ENCODE measurements at places on chromosomes 12 and 14.

DNA sequence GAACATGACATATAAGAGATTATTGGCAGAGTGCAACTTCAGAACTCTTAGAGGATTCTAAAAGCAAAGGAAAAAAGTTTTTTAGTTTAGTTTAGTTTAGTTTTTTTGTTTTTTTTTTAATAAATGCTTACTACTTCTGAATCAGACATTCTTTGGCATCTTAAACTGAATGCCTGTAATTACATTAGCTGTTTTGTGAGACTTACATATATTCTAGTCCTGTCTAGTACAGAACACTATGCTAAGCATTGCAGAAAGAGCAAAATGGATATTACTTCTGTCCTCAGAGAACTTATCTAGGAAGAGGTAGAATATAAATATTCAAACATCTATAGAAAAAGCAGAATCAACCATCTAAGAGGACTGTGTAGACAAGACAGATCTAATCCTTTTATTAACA lies 133.2 kb downstream of the RAD51B start:
- DNase-seq, result no peak

- DNase-seq, result no peak
These were observed 177.6 kb downstream of the ACSS3 start for GRCh38 chr12:81255456-81255855.

GRCh38 chr12:104579718-104580495 lies 123.2 kb downstream of the CHST11 start:
- DNase-seq, result no peak

- no peak for DNase-seq
These were observed 164.9 kb downstream of the CCDC91 start for GRCh38 chr12:28355161-28355560.

GRCh38 chr12:7857971-7858370 lies 14.7 kb downstream of the SLC2A14 start:
- DNase-seq, result no peak

GRCh38 chr12:2891240-2892053 lies 756 bp downstream of the TULP3 start:
- peak; percentile 54 for DNase-seq

DNA sequence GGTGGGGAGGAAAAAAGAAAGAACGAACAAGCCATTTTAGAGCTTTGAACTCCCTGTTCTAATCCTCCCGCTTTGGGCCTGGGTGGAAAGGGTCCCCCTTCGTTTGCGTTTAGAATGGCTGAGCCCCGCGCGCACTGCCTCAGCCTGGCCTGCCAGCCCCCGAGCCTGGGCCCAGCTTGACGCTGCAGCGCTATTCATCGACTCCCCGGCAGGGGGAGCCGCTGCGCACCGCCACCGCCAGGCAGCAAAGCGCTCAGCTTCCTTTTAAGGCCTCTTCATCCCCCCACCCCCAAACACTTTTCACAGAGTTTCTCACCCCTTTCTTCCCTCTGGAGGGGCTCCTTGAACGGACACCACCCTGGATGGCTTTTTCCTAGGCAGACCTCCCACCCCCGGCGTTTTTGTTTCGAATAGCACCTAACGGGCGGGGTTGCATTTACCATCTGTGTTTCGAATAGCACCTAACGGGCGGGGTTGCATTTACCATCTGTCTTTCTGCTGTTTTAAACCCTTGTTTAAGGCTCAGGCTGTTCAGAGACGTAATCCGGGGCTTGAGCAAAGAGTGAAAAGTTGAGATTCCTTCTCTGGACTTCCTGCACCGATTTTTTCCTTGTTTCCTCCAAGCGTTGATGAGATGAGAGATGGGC lies 56.4 kb upstream of the PIWIL1 start:
- DNase-seq, result no peak

GRCh38 chr12:14981049-14981448 lies 8.2 kb downstream of the PDE6H start:
- DNase-seq, result no peak

DNA sequence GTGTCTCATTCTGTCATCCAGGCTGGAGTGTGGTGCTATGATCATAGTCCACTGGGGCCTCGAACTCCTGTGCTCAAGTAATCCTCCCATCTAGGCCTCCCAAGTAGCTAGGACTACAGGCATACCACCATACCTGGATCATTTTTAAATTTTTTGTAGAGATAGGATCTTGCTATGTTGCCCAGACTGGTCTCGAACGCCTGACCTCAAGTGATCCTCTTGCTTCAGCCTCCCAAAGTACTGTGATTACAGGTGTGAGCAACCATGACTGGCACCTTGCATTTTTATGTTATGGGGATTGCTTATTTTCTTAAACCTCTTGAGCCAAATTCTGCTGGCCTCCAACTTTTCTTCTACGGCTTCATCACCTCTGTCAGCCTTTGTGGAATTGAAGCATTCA lies 26.9 kb downstream of the PRORP start:
- DNase-seq, result no peak

DNA sequence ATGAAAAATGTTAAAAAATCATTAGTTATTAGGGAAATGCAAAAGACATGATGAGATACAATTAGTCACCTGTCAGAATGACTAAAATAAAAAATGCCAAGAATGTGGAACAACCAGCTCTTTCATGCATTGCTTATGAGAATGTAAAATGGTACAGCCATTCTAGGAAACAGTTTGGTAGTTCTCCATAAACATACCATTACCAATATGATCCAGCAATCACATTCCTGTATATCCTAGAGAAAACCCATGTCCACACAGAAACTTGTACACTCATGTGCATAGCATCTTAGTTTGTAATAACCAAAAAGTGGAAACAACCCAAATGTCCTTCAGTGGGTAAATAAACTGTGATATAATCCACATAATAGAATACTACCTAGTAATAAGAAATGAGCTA lies 245.7 kb downstream of the FUT8 start:
- no peak for DNase-seq

DNA sequence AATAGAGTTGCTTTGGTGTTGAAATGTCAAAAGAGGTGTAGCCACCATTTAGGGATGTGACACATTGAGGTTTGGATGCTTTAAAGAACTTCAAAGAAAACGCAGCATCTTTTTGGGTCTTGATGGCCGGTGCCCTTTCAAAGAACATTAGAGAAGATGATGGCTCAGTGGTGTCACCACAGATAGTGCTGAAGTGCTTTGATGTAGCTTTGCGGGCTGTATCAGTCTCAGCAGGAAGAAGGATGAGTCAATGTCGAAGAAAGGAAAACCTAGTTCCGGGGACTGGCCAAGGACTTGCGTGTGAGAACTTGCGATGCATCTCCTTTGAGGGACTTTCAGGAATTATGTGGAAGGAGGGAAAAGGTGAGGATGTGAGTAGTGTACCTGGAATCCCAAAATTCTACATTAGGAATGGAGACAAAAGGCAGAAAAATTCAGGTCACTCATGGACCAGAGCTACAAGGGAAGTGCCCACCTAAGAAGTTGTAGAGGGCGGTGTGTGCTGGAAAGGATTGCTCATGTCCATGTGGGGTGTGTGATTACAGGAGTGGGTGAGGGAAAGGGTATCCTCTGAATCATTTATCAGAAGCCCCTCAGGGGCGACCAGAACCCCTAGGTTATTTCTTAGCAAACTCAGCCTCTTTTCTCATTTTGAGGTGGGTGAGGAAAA lies 39.7 kb upstream of the GZMB start:
- no peak for DNase-seq

DNA sequence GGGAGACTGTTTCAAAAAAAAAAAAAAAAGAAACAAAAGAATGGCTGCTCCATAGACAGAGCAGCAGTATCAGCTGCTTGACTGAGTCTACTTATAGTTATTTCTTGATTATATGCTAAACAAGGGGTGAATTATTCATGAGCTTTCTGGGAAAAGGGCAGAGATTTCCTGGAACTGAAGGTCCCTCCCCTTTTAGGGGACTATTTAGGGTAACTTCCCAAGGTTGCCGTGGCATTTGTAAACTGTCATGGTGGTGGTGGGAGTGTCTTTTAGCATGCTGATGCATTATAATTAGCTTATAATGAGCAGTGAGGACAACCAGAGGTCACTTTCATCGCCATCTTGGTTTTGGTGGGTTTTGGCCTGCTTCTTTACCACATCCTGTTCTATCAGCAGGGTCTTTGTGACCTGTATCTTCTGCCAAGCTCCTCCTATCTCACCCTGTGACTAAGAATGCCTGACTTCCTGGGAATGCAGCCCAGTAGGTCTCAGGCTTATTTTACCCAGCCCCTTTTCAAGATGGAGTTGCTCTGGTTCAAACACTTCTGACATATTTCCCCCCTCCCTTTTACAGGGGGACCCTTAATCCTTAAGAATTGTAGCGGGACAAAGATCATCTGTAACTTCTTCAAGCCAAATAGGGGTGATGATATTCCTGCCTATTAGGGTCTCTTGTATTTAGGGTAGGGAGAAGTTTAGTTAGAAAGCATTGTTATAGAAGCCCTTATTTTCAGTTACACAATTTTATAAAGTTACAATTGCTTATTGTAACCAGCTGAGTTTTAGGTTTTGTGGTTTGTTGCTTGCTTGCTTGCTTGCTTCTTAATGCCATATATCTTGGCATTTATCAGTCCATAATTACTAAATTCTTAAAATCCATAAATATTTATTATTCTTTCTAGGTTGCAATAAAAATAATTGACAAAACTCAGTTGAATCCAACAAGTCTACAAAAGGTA lies 42.5 kb downstream of the MARK3 start:
- no peak for DNase-seq

DNA sequence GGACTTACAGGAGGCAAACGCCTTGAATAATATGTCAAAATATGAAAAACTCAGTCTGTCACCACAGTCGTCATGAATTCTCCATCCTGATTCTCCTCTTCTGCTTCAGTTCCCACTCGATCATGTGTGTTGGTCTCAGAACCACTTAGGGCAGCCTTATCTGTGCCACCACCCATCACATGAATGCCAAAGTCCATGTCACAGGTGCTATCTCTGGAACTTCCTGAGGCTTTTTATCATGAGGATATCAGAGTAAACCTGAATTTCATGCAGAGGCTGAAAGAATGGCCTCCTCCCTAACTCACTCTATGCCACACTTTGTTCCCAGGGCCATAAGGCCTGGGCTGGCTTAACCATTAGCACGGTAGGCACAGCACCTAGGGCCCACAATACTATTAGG lies 28.8 kb upstream of the MAP3K9 start:
- DNase-seq, result no peak

DNA sequence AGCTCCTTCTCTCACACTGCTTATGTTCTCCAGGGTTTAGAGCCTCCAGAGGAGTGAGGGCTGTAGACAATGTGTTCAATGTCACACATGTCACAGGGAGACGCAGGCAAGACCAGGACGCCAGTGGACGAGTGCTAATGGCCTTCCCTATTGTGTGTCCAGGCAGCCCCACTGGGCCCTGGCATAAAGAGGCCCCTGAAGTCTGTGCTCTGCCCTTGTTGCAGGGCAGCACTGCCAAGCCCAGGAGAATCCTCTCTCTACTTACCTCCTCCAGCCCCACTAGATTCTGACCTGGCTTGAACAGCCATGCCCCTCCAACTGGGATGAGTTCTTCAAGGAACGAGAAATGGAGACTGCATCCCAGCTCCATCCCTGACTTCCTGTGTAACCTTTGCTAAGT lies 24.8 kb upstream of the TMEM106C start:
- no peak for DNase-seq

GRCh38 chr12:100141998-100142850 lies 450 bp downstream of the BLTP3B start:
- DNase-seq, result peak; percentile 60

DNA sequence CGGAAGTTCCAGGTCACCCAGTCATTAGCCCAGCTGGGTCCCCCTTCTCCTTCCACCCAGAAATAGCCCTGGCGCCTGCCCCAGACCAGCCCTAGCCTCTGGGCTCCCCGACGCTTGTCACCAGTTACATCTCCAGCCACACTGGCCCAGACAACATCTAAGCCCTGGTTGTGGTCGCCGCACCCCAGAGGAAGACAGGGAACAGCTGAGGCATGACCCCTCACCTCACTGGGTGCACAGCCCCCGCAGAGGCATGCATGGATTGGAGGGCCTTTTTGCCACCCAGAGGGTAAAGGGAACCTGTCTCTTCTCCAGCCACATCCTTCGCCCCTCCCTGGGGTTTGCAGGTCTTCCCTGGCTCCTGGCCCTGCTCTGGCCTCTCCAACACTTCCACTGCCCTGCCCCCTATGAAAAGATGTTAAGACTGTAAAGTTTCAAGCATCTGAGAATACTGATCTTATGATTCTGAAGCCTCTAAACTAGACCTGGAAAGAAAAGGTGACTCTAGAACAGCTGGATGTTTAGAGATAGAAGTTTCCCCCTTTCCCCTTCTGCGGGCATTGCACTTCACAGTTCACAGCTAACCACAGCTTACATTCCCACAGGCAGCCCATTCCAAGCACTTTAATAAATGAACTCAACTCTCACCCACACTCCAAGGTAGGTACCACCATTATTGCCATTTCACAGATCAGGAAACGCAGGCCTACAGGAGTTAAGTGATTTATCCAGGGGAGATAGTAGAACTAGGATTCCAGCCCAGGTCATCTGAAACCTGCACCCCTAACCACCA lies 14.7 kb downstream of the TMEM119 start:
- no peak for DNase-seq

DNA sequence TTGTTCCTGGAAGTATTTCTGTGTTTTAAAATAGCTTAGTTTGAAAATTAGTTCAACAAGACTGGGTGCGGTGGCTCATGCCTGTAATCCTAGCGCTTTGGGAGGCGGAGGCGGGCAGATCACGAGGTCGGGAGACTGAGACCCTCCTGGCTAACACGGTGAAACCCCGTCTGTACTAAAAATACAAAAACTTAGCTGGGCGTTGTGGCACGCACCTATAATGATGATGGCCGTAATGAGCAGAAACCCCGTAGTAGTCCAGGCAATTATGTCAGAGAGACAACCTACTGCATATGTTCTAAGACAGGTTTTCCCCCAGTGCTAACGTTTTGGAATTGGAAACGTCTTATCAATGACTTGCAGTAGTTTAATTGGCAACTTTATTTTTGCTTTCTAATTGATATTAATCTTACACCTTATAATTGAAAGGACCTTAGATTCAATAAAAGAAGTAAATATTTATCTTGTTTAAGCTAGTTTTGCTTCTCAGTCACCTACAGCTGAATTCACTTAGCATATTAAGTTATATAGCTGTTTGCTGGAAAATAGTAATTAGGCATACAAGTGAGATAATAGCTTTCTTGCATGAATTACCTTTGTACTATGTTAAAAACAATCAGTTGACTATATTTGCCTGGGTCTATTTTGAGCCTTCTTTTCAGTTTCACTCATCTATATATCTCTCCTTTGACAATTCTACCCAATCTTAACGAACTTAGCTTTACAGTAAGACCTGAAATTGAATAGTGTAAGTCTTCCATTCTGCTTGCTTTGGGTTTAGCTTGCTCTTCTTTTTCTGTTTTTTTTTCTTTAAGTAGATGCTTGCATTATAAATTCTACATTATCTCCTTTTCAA lies 15.6 kb downstream of the CLECL1 start:
- no peak for DNase-seq

DNA sequence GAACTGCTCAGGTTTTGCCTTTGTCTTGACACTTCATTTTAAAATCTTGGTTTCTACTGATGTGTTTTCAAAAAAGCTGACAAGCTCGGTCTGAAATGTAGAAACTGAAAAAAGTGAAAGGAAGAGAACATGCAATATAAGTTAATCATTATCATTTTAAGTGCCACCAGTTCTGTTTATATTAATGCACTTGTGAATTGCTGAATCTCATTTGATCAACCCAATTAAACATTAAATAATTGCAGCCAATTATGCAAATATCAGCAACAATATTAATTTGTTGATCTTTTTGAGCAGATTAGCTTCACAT lies 133.8 kb downstream of the BCAT1 start:
- no peak for DNase-seq
